ENCODE measurements at places on chromosomes 7 and 10. TPM values are rescaled to one million over a fixed set of nuclear protein-coding genes. Genes with fewer than 3 reads are reported as not detected.
A peak's percentile ranks its signal among the peaks of the same experiment; 100 is the strongest.

DNA sequence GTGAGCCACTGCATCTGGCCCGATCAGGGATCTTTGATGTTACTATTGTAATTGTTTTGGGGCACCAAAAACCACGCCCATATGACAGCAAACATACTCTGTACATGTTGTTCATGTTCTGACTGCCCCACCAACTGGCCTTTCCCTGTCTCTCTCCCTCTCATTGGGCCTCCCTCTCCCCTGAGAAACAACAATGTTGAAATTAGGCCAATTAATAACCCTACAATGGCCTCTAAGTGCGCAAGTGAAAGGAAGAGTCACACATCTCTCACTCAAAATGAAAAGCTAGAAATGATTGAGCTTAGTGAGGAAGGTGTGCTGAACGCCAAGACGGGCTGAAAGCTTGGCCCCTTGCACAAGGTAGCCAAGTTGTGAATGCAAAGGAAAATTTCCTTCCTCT is 50.3 kb upstream of the SDK1 start:
- H3K4me3 ChIP-seq: no peak overlapping the region
- peak; percentile 43 for DNase-seq
- H3K27ac ChIP-seq: no peak overlapping the region
- peaks cover 4% of the 10 kb centered on the region for H3K4me1 ChIP-seq

GRCh38 chr10:68543004-68543918 is 15.9 kb upstream of the SLC25A16 start:
- no peaks in the 10 kb centered on the region for H3K36me3 ChIP-seq
- no peaks in the 10 kb centered on the region for H3K27me3 ChIP-seq
- H3K27ac ChIP-seq: no peak overlapping the region
- H3K4me3 ChIP-seq: no peak overlapping the region
- peaks cover 4% of the 10 kb centered on the region for H3K4me1 ChIP-seq
- no peak for DNase-seq

GRCh38 chr7:27194002-27194352 is 5.9 kb downstream of the HOXA13 start:
- peaks cover 7% of the 10 kb centered on the region for H3K4me1 ChIP-seq
- H3K4me3 ChIP-seq: no peak overlapping the region
- peaks cover 94% of the 10 kb centered on the region for H3K27me3 ChIP-seq
- H3K27ac ChIP-seq: no peak overlapping the region
- H3K36me3 ChIP-seq: no peaks in the 10 kb centered on the region

DNA sequence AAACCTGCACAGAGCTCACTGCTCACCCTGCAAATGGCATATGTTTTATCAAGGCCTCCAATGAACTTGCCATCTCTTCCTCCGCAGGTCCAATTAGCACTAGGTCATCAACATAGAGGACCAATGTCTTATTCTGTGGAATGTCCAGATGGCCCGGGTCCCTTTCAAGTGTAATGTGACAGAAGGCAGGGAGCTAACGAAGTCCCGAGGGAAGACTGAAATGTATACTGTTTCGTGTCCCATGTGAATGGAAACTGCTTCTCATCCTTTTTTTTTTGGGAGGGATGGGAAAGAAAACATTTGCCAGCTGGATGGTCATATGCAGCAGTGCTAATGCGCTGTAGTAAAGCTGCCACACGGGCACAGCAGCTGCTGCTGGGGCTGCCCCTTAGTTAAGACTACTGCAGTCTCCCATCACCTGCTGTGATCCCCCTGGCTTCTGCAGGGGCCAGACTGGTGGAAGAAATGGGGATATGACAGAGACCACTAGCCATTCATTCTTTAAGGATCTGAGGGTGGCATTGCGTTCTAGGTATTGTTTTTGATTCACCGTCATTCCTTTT is 61.7 kb upstream of the CCNY start:
- no peak overlapping the region for H3K27ac ChIP-seq
- no peaks in the 10 kb centered on the region for H3K4me1 ChIP-seq
- no peak overlapping the region for H3K4me3 ChIP-seq
- peaks cover 2% of the 10 kb centered on the region for H3K36me3 ChIP-seq
- H3K27me3 ChIP-seq: peaks cover 6% of the 10 kb centered on the region

DNA sequence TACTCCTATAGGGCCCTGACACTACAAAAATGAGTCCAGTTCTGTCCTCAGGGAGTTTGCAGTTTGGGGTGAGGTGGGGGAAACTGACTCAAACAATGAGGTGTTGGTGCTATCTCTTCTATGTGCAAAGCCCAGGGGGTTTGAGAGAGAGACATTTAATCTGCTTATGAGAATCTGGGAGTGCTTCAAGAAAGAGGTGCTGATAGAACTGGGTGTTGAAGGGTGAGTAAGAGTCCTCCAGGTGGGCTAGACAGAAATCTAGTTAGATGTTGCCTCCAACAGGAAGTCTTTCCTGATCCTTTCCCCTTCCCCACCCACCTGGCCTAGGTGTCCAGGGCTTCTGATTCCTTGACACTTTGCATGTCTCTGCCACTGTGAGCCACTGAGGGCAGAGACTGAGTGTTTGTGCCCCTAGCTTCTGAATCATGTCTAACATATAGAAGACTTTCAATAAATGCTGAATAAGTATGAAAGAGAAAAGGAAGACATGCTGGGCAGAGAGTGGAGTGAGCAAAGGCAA is 53.0 kb downstream of the FAM241B start:
- no peaks in the 10 kb centered on the region for H3K36me3 ChIP-seq
- H3K27ac ChIP-seq: no peak overlapping the region
- no peak overlapping the region for H3K4me3 ChIP-seq
- DNase-seq: no peak
- peaks cover 27% of the 10 kb centered on the region for H3K27me3 ChIP-seq
- H3K4me1 ChIP-seq: no peaks in the 10 kb centered on the region

DMBT1 gene
- not detected for total RNA-seq

- no peak for DNase-seq
- no peak overlapping the region for H3K4me3 ChIP-seq
- H3K27me3 ChIP-seq: peaks cover 14% of the 10 kb centered on the region
- H3K27ac ChIP-seq: no peak overlapping the region
- H3K4me1 ChIP-seq: peaks cover 9% of the 10 kb centered on the region
These were observed 13.2 kb upstream of the TAS2R60 start for GRCh38 chr7:143429770-143430698.

DNA sequence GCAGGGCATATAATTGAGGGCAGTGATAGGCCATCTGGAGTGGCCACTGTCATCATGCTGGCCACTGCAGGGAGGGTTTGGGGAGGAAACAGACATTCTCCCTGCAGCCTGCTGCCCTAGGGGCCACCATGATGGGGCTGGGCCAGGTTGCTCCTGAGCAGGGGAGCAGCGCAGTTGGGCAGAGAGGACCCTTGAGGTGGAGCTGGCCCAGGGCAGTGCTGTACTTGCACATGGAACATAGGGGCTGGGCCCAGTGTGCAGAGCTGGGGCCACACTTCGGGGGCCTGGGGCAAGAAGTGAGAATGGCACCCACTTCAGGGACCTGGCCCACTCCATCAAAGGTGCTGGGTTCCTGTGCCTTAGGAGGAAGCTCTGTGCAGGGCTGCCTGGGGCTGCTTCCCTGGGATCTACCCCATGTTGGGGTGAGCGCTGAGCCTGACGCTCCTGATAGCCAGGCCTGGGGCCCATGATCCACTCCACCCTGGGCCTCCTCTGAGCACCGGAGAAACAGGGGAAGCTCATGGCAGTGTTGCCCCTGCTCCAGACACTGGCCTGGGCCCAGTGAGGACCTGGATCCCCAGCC is 21.3 kb upstream of the NUB1 start:
- no peak for DNase-seq
- peaks cover 11% of the 10 kb centered on the region for H3K4me1 ChIP-seq
- H3K36me3 ChIP-seq: peaks cover 15% of the 10 kb centered on the region
- peaks cover 14% of the 10 kb centered on the region for H3K27me3 ChIP-seq
- H3K4me3 ChIP-seq: no peak overlapping the region

DNA sequence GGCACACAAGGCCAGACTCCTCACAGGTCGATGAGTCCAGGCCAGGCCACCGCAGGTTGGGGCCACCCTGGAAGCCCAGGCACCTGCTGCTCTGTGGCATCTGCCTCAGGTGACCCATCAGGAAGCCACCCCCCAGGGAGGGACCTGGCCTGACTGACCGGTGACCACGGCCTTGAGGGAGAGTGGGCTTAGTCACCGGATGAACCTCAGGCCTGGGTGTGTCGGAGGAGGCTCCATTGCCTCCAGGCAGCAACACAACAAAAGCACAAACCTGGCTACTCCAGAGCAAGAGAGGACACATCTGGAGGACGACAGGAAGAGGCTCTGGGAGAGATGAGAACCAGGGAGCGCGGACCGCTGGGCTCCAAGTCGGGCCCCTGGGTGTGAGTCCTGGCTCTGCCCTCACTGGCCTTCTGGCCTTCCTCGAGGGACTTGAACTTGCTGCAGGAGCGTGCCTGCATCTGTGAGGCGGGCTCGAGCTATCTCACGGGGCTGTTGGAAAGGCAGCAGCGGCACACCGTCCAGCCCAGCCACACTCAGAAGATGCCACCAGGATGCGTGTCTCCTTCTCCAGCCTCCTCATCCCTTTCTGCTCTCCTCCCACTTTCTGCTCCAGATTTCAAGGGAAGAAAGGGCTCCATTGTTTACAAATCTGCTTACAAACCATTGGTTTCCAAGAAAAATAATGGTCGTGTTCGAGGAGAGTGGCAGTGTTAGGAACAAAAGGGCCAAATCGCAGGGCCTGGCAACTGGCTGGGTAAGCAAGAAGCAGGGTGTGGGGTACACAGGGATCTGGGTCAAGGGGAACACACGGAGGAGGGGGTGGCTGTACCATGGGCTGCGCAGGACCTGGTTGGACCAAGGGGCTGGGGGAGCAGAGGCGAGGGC is 152.9 kb downstream of the ADAM12 start:
- no peak overlapping the region for H3K4me3 ChIP-seq
- DNase-seq: no peak
- H3K27ac ChIP-seq: no peak overlapping the region
- H3K36me3 ChIP-seq: no peaks in the 10 kb centered on the region
- H3K27me3 ChIP-seq: no peaks in the 10 kb centered on the region

GRCh38 chr10:107164992-107165391 is 486 bp upstream of the SORCS1 start:
- no peaks in the 10 kb centered on the region for H3K4me1 ChIP-seq
- peaks cover 4% of the 10 kb centered on the region for H3K36me3 ChIP-seq
- no peak for DNase-seq
- H3K4me3 ChIP-seq: no peak overlapping the region
- no peak overlapping the region for H3K27ac ChIP-seq
